ENCODE measurements at places on chromosomes 1 and 21.

DNA sequence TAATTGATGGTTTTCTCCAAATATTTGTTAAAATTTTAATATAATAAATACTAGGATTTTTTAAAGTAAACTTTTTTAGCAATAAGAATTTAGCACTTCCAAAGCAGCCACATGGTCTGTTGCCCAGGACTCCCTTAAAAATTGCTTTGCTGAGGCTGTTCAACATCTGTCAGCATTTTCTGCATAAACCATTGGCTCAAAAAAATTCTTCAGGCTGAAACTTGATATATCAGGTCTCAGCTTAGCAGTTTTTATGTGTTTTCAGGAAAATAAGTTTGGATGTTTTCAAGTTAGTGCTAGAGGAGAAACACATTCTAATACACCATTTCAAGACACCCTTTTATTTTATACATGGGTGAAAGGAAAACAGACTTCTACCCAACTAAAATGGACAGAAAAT, 69.1 kb upstream of the C1orf105 start:
- DNase-seq = no peak

DNA sequence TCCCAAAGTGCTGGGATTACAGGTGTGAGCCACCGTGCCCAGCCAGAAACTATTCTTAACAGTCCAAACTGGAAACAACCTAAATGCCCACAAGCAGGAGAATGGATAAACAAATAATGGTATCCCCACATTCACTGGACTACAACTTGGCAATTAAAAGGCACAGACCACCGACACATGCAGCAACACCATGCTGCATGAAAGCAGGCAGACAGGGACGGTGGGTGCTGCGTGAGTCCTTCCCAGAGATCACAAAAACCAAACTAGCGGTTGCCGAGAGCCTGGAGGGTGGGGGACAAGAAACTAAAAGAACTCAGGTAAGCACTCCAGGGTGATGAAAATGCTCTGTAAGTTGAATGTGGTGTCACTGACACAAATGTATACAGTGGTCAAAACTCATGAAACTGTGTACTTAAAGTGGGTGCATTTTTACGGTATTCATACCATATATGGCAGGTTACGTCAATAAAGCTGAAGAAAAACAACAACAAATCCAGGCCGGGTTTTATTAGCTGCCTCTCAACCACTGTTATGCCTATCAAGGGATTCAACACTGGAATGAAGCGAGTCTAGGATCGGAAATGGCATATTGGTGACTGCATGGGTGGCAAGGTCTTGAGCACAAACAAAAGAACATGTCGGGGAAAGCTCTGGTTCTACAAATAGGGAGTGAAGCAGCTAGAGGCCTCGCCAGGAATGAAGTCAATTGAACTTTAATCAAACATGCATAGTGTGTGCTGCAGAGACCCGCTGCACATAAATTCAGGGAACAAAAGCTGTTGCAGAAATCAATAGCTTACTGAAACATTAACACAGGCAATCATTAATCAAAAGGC, 52.4 kb downstream of the SLC45A1 start:
- no peak for DNase-seq

- DNase-seq = no peak
These were observed 49.3 kb downstream of the VWA5B1 start for GRCh38 chr1:20339811-20340457.

- no peak for DNase-seq
These were observed 21.7 kb downstream of the CACNA1S start for GRCh38 chr1:201090541-201090940.

- DNase-seq = no peak
These were observed 115.3 kb downstream of the PLA2G4A start for GRCh38 chr1:186943891-186944686.

DNA sequence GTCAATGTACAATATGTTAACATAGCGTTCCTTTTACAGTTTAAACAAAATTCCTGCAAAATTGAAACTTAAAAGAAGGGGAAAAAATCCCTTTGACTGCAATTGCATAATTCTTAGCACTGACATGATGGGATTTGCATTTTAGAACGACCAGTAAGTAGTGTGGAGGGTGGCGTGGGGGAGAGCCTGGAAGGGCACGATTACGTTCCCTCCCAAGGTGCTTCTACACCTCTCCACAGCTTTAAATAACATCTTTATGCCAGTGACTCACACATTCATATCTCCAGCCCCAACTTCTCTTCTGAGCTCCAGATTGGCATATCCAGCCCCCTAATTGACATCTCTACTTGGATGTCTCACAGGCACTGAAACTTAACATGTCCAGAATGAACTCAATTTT, 64.3 kb downstream of the OLFML3 start:
- no peak for DNase-seq

- DNase-seq = no peak
These were observed 54.7 kb upstream of the ZRANB2 start for GRCh38 chr1:71135571-71135970.

DNA sequence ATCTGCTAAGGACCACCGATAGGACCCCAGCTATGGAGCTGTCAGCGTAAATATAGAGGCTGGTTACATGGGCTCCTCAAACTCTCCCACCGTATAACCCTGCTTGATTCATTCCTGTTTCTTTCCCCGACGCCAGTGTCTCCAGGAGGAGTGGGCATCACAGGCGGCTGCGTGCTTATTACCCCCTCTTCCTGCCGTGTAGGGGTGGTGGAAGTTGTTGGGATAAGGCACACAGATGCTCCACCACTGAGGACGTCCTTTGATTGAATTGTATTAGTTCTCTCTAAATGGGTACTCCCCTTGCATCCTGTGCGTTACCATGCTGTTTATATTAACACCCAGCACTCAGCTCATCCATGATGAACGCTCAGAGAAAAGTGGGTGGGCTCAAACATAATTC, 104.6 kb downstream of the ZBTB18 start:
- DNase-seq = no peak

Data from anterior cingulate cortex (tissue), 58 donors.